Uterus (tissue), 4 donors: ENCODE measurements at places on chromosomes 6 and 20. TPM values are rescaled to one million over a fixed set of nuclear protein-coding genes. Genes with fewer than 3 reads are reported as not detected.
A peak's percentile ranks its signal among the peaks of the same experiment; 100 is the strongest.

Gene SAMD5
- total RNA-seq: 3.3 TPM

Gene FAM217A
- not detected for total RNA-seq

Gene JPH2
- 72.0 TPM for total RNA-seq

Gene USP49
- total RNA-seq: 6.5 TPM

Gene NKAIN4
- total RNA-seq: not detected

Gene MUCL3
- not detected for total RNA-seq

Gene DLL1
- total RNA-seq: 19.7 TPM

Gene LAMA4
- total RNA-seq: 329 TPM

Gene NKX2-2
- not detected for total RNA-seq

- DNase-seq: no peak
These were observed 350.7 kb upstream of the SASH1 start for GRCh38 chr6:147991961-147992360.

GRCh38 chr20:62927128-62927705, 912 bp upstream of the DIDO1 start:
- DNase-seq: no peak

DNA sequence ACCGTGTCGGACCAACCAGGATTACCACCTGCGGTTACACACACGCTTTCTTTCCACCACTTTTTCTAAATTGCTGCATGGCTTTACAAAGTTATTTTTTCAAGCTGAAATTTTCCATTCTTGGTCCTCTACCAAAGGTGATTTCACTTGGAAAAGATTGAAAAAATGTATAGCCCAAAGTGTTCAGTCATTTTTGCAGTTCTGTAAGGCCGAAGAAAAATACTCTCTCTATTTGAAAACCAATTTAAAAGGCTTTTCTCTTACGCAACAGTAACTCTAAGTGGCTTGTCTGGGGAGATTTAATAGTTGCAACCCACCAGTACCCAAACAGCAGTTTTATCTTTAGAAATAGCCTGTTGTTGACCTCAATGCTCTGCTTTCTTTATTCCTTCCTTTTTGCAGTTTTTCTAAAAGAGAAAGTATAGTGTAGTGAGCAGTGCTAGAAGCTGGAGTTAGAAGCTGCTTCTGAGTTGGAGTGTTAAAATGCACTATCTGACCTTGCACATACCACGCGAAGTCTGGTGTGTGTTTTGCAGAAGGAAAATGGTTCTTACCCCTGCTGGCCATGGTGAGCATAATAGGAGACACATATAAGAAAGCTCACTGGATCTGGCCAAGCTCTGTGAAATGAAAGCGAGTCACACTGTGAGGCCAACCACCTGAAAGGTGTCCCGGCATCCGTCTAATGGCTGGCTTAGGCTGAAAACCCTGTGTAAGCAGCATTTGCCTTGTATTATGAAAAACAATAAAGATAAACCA, 271.6 kb upstream of the PRND start:
- DNase-seq: no peak

- no peak for DNase-seq
These were observed 48.2 kb downstream of the SIRPA start for GRCh38 chr20:1943275-1944002.

DNA sequence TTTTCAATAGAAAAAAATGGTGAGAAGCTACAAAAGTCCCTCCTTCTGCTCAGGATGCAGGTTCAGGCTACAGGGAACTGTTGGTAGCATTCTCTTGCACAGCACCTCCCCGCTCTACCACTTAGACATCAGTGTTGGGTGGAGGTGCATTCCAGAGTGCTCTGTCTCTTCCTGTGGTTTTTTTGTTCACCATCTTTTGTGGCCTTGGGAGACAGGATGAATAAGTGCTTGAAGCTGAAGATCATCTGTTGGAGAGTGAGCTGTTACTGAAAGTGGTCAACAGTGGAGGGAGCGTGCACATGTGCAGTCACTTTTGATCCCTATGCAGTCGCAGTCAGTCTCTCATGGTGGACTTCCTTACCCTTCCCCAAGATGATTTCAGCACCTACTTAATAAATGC, 16.6 kb upstream of the BTBD3 start:
- no peak for DNase-seq

- DNase-seq: no peak
These were observed 17.7 kb downstream of the MYLIP start for GRCh38 chr6:16146527-16146955.

DNA sequence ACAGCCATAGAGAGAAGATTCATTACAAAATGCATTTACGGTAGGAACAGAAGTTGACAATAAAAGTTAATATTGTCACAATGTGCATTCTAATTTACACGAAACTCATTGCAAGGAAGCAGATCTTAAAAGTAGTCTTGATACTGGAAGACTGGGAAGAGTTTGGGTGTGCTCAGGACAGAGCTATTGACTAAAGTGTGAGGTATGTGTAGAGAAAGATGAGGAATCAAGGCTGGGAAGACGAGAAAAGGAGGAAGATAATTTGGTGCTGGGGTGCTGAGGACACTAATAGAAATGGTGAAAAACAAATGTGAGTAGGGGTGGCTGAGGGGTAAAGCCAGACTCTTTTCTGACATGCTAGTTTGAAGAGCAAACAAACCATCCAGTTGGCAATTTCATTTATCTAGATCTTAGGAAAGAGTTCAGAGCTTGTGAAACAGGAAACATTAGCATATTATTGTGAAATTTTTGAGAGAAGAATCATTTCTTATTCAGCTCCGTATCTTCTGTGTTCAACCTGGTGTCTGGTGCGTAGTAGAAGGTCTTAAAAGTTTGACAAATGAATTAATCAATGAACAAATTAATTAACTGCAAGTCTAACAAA, 72.7 kb downstream of the ELOVL4 start:
- DNase-seq: no peak

GRCh38 chr6:25442898-25443297, 163.7 kb downstream of the CARMIL1 start:
- DNase-seq: no peak

DNA sequence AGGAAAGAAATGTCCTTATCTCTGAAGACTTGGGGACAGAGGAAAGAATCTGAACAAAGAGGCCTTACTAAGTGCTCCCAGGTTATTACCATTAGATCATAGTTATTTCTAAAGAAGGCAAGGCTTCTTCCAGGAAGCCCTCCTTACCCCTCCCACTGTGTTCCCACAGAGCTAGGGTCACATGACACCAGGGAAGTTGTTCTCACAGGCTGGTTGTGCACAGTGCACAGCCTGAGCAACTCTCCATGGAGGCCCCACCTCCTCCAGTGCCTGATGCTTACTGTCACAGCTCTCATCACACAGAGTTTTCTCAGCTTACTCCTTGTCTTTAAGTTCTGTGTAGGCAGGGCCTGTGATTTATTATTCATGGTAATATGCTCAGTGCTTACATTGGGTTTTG, 68.9 kb upstream of the SCGN start:
- no peak for DNase-seq

DNA sequence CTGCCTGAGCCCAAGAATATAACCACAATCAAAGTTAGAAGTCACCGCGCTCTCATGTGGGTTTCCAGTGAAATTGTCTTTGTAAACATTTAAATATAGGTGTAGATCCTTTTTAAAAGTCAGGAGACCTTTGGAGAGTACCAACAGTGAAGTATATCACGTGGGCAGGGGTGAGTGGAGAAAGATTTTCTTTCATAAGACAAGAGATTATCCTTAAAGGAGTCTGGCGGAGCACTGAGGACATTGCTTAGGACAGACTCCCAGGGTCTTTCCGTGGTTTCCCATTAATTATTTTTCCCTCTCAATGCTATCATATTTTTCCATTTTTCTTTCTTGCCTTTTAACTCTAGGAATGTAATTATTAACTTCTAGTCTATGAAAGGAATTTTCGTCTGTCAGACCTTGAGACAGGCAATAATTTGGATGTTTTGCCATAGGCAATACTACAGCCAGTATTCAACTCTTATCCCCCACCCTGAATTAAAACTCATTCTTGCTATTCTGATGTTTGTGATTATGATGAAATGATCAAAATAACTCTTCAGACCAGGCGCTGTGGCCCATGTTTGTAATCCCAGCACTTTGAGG, 31.4 kb downstream of the DCBLD1 start:
- no peak for DNase-seq

DNA sequence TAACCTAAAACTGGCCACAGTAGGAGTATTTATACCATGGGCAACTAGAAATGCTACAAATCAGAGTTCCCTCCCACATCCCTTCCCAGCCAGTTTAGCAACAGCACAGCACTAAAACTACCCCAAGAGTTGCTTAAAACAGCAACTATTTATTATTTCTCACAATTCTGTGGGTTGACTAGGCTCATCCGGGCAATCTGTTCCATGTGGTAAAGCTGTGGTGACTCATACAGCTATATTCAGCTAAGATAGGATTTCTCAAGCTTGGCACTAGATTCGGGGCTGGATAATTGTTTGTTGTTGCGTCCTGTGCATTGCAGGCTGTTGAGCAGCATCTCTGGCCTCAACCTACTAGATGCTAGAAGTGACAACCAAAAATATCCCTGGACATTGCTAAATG, 8.6 kb upstream of the HECA start:
- DNase-seq: no peak

- no peak for DNase-seq
These were observed 2.8 kb downstream of the FAM8A1 start for GRCh38 chr6:17602888-17603287.

GRCh38 chr20:62305149-62305764, 2.5 kb downstream of the ADRM1 start:
- DNase-seq: no peak

GRCh38 chr6:143058987-143059386, 1.7 kb upstream of the AIG1 start:
- no peak for DNase-seq

DNA sequence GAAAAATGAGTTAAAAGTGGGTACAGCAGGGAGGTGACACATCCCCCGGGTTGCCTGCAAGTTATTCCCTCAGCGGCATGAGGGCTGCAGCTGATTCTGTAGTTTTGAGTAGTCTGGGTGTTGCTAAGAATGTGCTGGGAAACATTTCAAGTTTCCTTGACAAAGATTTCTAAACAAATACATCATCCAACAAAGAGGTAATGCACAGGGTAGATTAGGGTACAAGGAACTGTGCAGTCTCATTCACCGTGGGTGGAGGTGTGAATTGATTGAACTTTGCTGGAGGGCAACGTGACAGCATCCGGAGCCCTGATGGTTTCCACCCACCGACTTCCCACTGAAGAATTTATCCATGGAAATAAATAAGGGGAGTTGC, 21.8 kb downstream of the CASS4 start:
- no peak for DNase-seq

GRCh38 chr20:40643891-40644290, 45.1 kb downstream of the MAFB start:
- no peak for DNase-seq

GRCh38 chr6:139027620-139028182, 844 bp upstream of the ABRACL start:
- no peak for DNase-seq

GRCh38 chr20:30815577-30816181, 441.8 kb upstream of the DEFB115 start:
- no peak for DNase-seq

DNA sequence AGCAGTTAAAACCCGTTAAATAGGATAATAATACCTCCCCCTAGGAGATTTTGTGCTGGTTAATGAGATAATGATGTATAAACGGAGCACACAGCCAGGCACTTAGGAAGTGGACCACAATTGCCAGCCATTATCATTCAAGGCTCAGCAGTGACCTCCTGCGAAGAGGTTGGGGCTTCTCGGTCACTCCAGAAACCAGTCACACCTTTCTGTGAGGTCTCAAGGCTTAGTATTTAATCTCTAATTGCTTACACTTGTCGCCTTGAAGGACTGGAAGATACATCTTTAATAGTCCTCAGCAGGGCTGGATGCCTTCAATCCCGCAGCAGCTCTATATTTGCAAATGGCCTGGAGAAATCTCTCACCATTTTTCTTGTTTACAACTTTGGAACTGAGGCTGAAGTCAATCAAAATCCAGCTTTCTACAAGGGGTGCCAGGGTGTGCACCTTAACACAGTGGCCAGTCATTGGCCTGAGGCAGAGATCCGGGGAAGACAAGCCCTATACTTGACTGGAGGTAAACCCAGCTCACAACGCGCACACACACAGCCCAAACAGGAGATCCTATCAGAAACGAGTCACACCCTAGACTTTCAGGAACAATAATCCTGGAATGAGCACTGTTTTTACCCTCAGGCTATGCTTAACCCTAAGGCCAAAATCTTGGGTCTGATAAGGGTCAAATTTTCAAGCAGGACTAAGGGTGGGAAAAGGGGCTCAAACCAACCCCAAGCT, 1.2 kb downstream of the POU5F1 start:
- DNase-seq: no peak

- DNase-seq: no peak
These were observed 9.8 kb downstream of the MMUT start for GRCh38 chr6:49453221-49453620.

DNA sequence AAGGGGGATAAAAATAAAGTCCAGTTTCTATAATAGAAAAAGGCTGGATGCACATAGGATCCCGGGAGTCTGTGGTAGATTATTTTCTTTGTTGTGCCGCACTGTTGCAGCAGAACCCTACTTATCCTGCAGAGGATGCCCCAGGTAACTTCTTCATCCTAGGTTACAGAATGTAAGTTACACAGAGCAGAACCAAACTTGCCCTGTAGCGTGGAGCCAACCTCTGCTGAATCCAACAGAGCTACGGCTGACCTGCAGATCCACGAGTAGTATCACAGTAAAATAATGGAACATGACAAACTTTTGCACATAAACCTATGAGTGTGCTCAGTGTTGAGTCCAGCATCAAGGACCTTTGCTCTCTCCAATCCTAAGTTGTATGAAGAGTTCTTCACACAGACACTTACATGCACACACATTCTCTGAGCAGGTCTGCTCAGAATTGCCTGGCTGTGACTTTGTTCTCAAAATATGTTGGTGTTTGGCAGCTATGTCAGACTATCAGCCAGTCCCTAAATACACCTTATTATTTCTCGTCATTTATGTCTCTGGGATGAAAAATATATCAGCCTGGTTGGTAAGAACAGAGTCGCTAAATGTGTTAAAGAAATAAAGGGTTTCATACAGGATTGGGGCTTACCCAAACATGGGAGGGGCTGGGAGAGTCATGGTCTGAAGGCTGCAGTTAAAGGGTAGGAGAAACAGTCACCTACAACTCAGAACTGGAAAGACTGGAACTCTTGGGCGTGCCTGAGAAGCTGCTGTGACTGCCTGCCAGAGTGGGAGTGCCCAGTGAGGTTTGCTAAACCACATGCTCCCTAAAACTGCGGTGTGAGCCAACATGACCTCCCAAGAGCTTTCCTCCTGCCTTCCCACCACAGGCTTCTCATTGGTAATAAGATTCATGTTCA, 165.1 kb upstream of the SLC24A3 start:
- DNase-seq: peak; percentile 64

GRCh38 chr20:37690626-37691369, 3.0 kb upstream of the CTNNBL1 start:
- no peak for DNase-seq

DNA sequence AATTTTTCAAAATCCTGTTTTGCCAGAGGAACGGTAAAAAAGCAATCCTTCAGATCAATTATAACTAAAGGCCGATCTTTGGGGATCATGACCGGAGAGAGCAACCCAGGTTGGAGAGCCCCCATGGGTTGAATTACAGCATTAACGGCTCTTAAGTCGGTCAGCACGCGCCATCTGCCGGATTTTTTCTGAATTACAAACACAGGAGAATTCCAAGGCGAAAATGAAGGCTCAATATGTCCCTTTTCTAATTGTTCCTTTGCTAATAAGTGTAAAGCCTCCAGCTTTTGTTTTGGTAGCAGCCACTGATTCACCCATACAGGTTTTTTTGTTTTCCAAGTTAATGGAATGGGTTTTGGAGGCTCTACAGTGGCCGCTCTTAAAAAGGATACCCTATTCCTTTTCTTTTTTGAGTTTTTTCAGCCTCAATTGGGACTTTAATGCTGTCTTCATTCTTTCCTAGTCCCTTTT, 16.9 kb upstream of the PTCRA start:
- peak; percentile 79 for DNase-seq
